Fibroblast of skin of right biceps (primary cell): ENCODE measurements at places on chromosomes 1 and 21.

DNA sequence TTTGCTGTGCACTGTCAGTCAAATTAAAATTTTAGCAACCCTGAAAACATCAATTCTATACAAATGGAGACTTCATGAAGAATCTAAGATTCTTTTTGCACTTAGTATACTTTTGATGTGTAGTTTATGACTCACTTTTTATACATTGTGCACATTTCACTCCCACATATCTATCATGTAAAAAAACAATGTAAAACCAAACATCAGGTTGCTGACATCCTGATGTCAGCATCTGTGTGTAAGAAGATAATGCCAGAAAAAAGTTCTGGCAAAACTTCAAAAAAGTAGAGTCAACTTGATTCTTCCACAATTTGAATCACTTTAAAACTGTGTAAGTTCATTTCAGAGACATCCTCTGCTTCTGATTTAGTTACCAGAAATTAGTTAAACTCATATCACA is 115.7 kb downstream of the CENPF start:
- DNase-seq, result peak; percentile 81

GRCh38 chr1:111334169-111334568 is 43.5 kb downstream of the CHIA start:
- DNase-seq, result peak; percentile 2

- DNase-seq, result peak; percentile 99
Observed at GRCh38 chr1:100721526-100722207, 2.1 kb downstream of the VCAM1 start.

DNA sequence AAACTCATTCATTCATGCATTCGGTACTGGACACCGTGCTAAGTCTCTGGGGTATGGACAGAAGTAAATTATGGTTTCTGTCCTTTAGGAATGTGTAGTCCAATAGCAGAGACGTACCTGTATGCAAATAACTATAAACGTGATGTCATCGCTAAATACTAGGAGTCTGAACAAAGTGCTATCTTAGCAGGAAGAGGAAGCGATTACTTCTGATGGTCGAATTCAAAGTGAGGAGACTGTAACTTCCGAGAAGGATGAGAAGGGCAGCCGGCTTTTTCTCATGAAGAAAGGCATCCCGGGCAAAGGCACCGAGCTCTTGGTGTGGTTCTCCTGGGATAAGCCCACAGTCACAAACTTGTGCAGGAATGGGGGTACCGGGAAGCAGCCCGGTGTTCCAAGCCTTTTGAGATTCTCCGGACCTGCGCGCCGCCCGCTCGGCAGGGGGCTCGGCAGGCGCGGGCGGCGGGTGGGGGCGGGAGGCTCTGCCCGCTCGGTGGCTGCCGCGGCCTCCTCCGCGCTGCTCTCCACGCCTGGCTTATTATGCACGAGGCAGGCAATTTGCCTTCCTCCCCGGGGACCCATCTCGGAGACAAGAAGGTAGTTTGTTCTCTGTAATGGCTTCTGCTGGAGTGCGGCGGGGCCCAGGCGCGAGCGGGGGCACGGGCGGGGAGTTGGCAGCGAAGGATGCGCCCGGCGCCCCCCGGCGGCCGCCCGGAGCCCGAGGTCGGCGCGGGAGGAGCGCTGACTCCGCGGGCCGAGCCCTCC is 67.5 kb upstream of the CD1D start:
- DNase-seq, result peak; percentile 43

DNA sequence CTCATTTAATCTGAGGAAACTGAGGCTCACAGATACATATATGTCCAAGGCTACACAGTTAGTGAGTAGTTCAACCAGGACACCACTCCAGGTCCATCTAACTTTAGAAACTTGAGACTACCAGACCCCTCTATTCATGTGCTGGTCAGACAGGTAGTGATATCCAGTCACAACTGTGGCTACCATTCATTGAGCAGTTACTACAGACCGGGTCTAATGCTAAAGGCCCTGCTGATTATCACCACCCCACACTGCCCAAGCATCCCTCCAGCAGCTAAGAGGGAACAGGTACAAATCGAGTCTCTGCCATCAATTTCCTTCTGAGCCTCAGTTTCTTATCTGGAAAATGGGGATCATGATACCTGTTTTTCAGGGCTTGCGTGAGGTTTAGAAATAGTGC is 5.3 kb downstream of the HPCA start:
- DNase-seq, result no peak

- peak; percentile 50 for DNase-seq
Observed at GRCh38 chr1:59445040-59445439, 148.1 kb downstream of the FGGY start.

DNA sequence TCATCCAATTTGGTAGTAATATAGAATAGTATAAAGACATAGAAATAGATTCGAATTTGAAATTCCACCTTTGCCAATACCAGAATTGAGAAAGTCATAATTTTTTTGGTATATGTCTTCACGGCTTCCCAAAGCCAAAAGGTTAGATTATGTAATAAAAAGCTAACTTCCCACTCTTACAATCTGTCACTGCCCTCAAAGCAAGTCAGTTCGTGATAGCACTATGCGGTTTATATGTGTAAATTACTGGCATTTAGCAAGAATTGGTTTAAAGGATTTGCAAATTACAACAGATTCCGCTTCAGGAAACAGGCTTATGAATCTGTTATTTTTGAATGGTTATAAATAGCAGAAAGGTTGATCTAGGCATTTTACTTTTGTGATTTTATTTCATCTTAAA is 679.4 kb upstream of the ADGRL2 start:
- DNase-seq, result no peak

GRCh38 chr1:114075105-114075504 is 78.6 kb downstream of the SYT6 start:
- DNase-seq, result no peak

- DNase-seq, result peak; percentile 7
Observed at GRCh38 chr1:185652348-185652747, 81.8 kb upstream of the HMCN1 start.
